NCI-H82 (cell line): ENCODE measurements at places on chromosomes 5 and 9.

- no peak for DNase-seq
These were observed 273.7 kb upstream of the DMRT1 start for GRCh38 chr9:567747-568305.

- peak; percentile 98 for DNase-seq
These were observed at the start of gene TMED7 for GRCh38 chr5:115625579-115626444. TSS of gene TMED7 (minus strand) at chr5:115626036. CDS start at chr5:115625792, 244 bp downstream.

DNA sequence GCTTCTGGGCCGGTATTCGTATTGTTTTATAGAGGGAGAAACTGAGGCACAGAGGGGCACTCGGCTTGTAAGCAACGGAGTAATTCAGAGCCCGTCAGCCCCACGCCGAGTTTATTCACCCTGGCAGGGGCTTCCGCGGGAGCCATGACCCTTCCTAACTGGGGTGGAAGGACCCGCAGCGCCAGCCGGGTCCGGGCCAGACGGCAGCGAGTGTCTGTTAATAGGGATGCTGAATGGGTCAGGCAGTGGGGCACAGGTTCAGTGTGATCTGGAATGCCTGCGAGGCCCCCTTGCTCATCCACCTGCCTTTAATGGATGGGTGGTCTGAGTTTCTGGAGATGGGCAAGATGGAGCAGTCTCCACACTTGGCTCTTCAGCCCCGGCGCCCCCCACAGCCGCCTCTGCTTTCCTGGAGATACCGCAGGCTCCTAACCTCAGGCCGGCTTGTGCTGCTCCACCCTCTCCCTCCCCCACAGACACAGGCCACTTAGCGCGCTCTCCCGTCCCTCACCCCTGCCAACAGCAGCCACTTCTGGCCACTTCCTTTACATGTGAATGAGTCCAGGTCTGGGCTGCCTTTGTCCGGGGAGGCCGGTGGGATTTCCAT, 147.1 kb downstream of the ERCC6L2 start:
- peak; percentile 5 for DNase-seq

DNA sequence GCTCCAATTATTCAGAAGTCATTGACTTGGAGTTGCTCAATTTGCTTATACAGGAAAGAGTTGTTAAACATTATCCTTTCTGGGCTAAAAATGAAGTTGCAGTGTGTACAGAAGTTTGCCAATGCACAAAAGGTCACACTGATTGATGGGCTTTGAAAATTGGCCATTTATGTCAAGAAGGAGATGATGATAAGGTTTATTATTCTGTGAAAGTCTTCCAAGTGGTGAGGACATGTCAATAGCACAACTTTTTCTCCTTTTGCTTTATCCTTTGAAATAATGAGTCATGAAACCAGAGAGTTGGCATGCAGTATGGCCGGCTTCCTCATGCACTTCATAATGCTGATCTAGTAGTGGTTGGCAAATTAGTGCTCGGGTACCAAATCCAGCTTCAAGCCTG, 848.5 kb upstream of the WWC1 start:
- no peak for DNase-seq

GRCh38 chr5:9318031-9318430, 227.8 kb downstream of the SEMA5A start:
- peak; percentile 65 for DNase-seq
